Activated T-cell treated with anti-CD3 and anti-CD28 coated beads for 4 hours (primary cell): ENCODE measurements at places on chromosomes 16 and 17.

GRCh38 chr17:40471846-40472732 is 28.8 kb downstream of the IGFBP4 start:
- DNase-seq = no peak

- DNase-seq = no peak
Observed at GRCh38 chr16:85479972-85480726, 133.0 kb upstream of the GSE1 start.

- DNase-seq = no peak
Observed at GRCh38 chr16:23330583-23331249, 28.6 kb downstream of the SCNN1B start.

- no peak for DNase-seq
Observed at GRCh38 chr17:46894476-46895151, 28.3 kb upstream of the GOSR2 start.

GRCh38 chr16:21208446-21209230 is 2.7 kb downstream of the ZP2 start:
- no peak for DNase-seq

DNA sequence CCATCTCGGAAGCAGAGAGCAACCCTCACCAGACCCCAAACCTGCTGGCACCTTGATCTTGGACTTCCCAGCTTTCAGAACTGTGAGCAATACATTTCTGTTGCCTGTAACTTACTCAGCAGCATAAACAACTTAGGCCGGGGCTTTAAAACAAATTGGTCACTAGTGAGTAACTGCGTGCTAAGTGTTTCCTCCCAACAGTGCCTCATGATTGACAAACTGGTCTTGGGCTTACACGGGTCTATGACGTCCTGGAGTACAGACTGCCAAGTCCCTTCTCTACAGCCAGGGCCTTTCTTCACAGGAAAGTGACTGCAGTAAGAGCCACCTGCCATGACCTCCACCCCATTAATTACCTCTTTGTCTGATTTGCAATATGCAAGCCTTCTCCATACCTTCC is 136.7 kb downstream of the XYLT1 start:
- no peak for DNase-seq

DNA sequence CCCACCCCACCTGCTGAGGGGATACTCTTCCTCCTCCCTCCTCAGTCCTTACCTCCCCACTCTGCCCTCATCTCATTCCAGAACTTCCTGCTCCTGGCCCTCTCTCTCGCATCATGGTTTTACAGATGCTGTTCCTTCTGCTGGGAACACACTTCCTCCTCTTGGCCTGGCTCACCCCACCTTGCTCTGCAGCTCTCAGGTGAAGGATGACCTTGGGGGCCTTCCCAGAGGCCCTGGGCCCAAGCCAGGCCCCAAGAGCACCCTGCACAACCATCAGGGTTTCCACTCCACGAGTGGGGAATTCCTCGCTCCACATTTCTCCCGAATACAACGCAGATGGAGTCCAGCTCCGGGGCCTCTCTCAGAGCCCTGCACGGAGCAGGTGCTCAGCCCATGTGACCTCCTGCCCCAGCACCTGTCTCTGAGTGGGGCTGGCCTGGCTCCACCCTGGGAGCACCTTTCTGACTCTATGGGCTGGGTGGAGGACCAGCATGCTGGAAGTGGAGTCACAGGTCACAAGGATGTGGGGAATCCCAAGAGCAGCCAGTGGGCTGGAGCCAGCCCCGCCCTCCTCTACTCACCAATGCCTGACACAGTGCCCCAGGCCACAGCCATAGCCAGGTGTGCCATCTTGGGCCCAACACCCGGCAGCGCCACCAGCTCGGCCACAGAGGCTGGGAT is 4.5 kb downstream of the NTHL1 start:
- no peak for DNase-seq

- no peak for DNase-seq
Observed at GRCh38 chr16:8798535-8799157, 1.0 kb downstream of the PMM2 start.

- DNase-seq = no peak
Observed at GRCh38 chr17:2214929-2215615, 88.5 kb downstream of the SMG6 start.
